ENCODE measurements at places on chromosomes 6 and 20.
A peak's percentile ranks its signal among the peaks of the same experiment; 100 is the strongest.

DNA sequence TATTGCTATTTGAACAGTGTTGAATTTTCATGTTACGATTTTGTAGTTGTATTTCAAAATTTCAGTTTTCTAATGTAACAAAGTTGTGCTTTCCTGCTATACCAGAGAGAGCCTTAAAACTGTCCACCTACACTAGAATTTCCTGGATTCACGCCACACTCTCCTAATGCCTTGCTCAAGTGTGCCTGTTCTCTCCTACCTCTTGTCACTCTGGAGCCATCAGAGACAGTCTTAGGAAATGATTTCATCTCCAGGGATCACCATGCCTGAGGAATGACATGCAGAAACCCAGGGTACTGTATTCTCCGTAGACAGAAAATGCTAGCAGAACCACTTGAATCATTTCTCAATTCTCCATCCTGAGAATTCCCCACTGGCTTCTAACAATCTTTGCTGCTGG lies 667.6 kb downstream of the KIF16B start:
- no peak for DNase-seq

GRCh38 chr6:137277971-137278637 lies 58.9 kb upstream of the IFNGR1 start:
- peak; percentile 73 for DNase-seq

DNA sequence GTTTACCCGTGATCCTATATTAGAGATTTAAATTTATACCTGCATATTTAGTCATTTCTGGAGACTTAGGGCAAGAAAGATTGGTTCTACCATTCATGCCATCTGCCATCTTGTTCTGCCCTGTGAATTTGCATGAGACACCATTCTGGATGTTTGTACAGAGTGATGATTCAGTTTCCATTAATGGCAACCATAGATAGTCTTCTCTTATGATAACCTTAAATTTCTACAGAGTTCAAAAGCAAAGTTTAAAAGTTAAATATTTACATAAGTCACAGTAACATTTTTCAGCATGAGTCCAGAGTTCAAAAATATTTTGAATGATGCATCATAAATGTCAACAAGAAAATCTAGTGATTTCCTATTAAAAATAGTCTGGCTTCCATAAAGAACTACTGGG lies 23.2 kb downstream of the PLCB1 start:
- DNase-seq = no peak

DNA sequence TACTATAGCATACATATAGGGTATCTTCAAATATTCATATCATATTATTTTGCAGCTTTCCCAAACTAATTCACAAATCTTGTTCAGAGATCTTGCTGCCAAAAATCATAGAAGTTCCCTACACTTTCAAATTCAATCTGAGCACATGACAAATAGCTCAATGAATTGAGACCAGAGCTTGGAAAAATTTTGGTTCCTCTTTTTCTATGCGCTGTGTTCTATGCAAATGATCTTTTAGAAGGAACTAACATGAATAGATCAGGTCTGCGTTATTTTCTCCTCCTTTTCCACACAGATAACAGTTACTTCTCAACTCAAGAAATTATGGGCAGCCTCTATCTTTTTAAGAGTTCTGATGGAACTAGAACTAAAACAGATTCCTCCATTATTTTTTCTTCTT lies 316.3 kb downstream of the ARHGAP18 start:
- no peak for DNase-seq

- DNase-seq = no peak
Measured at GRCh38 chr6:167485186-167485978, 160.5 kb downstream of the TTLL2 start.

DNA sequence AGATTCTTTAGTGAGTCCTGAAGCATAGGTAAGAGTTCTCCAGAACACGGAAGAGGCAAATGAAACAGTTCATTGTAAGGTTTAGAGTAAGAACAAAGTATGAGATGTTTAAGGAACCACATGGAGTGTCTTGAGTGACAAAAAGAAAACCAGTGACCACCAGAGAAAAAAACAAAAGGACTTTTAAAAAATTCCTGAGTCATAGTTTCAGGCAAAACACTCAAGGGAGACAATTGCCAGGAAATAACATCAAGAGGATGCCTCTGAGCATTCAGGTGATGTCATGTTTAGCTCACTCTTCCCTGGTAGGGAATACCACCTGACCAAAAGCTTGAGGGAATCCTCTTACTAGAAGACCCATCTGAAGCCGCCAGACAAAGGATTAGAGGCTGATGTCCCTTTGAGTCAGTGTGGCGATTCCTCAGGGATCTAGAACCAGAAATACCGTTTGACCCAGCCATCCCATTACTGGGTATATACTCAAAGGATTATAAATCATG lies 110.3 kb downstream of the COL19A1 start:
- DNase-seq = peak; percentile 7

GRCh38 chr6:150029276-150029675 lies 3.9 kb upstream of the RAET1L start:
- no peak for DNase-seq

- no peak for DNase-seq
Measured at GRCh38 chr6:164882236-164882635, 427.2 kb downstream of the C6orf118 start.

DNA sequence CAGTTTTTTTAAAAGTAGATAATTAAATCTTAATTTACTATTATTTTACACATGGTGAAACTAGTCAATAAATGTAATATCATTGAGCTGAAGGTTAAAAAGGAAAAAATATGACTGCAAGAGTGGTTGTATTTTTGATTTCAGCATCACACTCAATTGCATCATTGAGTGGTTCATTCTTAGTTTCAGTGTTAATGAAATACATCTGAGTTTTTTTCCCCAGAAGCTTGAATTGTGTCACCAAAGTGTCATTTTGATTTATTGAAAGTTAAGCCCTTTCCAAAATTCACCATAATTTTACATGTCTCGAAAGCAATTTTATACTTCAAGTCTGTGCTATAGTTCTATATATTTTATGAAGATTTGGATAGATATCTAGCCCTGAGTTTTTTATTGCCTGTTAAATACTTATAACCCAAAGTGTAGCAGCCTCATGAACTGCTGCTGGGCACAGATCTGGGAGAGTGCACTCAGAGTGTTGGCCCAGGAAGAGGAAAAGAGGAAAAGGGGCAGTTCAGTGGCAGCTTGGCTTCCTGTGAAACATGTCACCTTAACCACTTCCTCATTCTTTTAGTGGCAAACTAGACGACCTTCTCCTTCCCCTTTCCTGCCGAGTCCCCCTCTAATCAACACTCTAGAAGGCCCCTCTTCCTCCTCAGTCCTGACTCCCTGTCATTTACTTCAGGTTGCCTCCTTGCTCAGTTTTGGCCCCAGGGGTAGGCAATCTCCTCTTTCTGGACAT lies 140.7 kb downstream of the ESR1 start:
- DNase-seq = no peak

DNA sequence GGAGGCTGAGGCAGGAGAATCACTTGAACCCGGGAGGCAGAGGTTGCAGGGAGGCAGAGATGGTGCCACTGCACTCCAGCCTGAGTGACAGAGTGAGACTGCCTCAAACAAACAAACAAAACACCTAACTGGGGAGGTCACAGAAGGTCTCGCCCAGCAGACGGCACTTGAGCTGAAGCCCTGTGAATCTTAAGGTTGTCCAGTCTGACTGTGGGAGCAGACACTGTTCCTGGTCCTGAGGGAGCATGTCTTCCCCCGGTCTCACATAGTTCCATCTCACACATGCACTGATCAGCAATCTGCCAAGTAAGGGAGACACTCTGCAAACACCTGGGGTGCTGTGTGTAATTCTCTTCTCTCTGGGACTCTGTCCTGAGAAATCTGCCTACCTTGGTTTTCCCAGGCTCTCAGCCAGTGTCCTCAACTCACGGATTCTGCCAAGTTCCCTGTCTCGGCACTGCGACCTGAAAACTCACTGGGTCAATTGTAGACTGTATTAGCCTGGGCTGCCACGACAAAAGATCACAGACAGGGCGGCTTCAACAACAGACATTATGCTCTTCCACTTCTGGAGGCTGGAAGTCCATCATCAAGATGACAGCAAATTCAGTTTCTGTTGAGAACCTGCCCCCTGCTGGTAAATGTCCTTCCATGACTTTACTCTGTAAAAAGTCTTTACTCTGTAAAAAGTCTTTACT lies 94.3 kb downstream of the JPH2 start:
- DNase-seq = no peak

GRCh38 chr6:34888514-34888856 lies 570 bp upstream of the ANKS1A start:
- DNase-seq = no peak

DNA sequence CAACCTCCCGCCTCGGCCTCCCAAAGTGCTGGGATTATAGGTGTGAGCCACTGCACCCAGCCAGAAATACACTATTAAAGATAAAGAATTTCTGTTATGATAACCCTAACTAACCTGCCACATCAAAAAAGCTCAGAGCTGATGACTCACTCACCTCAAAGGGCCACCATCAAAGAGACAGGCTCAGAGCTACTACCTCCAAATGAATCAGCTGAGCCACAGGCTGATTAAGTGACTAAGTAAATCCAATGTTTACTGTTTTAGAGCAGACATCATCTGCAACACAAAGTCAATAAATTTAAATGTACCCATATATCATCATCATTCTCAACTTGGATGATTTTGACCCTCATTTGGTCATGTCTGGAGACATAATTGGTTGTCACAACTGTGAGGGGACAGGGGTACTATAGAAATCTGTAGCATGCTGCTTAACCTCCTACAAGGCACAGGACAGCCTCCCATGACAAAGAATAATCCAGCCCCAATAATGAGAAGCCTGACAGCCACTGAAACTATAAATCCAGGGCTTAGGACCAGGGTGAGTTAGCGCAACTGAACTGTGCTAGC lies 106.5 kb downstream of the ATP9A start:
- DNase-seq = peak; percentile 88

DNA sequence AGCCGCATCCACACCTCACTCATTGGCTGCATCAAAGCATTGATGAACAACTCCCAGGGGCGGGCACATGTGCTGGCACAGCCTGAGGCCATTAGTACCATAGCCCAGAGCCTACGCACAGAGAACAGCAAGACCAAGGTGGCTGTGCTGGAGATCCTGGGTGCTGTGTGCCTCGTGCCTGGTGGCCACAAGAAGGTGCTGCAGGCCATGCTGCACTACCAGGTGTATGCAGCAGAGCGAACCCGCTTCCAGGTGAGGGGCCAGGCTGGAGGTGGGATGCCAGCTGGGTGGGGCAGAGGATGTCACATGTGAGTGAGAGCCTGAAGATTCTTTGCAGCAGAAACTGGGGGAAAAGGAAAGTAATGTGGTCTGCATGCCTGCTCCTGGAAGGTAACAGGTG lies 66.7 kb downstream of the MOCS1 start:
- no peak for DNase-seq

DNA sequence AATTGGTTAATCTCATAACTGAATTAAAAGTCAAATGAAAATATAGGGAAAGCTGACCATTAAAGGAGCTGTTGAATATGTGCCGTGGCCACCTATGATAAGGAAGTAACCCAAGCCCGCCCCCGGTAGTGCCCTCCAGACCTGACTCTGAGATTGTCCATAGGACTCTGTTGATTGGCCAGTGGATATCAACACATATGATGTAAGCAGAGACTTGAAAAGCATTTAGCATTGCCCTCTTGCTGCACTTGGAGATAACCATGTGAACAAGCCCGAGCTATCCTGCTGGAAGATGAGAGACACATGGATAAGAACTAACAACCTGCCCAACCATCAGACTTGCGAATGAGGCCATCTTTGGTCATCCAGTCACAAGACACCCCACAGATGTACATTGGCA lies 83.2 kb downstream of the LINC00237 start:
- no peak for DNase-seq

DNA sequence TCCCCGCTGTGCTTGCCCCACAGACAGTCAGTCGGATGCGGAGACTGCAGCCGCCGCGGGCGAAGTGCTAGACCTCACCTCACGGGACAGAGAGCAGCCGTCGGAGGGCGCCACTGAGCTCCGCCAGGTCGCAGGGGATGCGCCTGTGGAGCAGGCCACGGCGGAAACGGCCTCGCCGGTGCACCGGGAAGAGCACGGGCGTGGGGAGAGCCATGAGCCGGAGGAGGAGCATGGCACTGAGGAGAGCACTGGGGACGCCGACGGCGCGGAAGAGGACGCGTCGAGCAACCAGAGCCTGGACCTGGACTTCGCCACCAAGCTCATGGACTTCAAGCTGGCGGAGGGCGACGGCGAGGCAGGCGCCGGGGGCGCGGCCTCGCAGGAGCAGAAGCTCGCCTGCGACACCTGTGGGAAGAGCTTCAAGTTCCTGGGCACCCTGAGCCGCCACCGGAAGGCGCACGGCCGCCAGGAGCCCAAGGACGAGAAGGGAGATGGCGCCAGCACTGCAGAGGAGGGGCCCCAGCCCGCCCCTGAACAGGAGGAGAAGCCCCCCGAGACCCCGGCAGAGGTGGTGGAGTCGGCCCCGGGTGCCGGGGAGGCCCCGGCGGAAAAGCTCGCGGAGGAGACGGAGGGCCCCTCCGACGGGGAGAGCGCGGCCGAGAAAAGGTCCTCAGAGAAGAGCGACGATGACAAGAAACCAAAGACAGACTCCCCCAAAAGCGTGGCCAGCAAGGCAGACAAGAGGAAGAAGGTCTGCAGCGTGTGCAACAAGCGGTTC lies 66.4 kb downstream of the SSR1 start:
- DNase-seq = no peak

- no peak for DNase-seq
Measured at GRCh38 chr20:14902432-14903089, 565.1 kb upstream of the FLRT3 start.

- peak; percentile 92 for DNase-seq
Measured at GRCh38 chr20:32031007-32031958, 20.8 kb upstream of the HCK start.

GRCh38 chr6:4714961-4715501 lies 61.2 kb upstream of the CDYL start:
- DNase-seq = no peak

DNA sequence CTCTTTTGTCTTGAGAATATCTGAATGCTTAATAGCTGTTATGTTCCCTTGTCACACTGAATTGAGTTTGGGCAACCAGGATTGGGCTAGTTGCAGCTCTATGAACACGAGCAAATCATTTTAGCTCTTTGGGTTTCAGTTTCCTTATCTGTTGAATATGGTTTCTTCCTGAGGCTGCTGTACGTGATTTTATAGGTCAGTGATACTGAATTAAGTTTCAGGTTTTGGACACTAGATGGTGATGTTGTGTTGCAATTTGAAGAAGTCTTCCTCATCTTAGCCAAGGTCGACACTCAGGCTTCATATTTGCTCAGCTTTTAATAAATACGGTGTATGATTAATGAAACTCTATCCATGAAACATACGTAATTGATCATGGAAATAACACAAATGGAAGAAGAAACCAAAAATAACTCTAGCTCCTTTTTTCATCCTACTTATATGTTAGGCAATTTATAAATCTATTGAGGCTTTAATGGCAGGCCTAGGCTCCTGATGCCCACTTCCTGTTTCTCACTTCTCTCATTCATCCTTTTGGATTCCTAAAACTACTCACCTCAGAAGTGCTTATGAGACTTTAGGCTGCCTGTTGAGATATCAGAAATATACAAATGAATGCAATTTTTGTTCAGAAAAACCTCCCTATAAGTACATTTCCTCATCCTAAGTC lies 354.1 kb upstream of the MAP3K7 start:
- DNase-seq = peak; percentile 31

- peak; percentile 70 for DNase-seq
Measured at GRCh38 chr6:134111062-134111677, 58.7 kb upstream of the SLC2A12 start.

- DNase-seq = no peak
Measured at GRCh38 chr20:11753155-11753554, 164.5 kb upstream of the BTBD3 start.

- no peak for DNase-seq
Measured at GRCh38 chr6:21386744-21387143, 206.8 kb upstream of the SOX4 start.
